ENCODE measurements at places on chromosomes 5 and 9.

- no peak for DNase-seq
Observed at GRCh38 chr5:176621661-176622079, 8.7 kb downstream of the SNCB start.

GRCh38 chr5:58260243-58260642, 199.6 kb downstream of the PLK2 start:
- DNase-seq: no peak

DNA sequence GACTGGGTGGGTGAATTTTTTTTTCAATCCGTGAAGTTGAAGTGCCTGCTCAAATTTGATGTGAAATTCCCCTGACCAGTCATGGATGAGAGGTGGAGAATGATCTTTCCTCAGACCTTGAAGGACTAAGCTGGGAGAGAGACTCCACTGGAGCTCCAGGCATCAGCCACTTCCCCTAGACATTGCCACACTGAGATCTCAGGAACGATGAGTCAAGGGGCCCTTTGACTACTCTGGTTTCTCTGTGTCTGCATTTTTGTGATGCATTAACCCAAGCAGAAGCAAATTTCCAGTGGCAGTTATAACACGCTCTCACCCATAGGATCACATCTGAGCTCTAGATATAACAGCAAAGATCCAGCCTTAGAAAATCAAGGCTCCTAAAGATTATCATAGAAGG, 171.2 kb upstream of the KIF2A start:
- DNase-seq: no peak

DNA sequence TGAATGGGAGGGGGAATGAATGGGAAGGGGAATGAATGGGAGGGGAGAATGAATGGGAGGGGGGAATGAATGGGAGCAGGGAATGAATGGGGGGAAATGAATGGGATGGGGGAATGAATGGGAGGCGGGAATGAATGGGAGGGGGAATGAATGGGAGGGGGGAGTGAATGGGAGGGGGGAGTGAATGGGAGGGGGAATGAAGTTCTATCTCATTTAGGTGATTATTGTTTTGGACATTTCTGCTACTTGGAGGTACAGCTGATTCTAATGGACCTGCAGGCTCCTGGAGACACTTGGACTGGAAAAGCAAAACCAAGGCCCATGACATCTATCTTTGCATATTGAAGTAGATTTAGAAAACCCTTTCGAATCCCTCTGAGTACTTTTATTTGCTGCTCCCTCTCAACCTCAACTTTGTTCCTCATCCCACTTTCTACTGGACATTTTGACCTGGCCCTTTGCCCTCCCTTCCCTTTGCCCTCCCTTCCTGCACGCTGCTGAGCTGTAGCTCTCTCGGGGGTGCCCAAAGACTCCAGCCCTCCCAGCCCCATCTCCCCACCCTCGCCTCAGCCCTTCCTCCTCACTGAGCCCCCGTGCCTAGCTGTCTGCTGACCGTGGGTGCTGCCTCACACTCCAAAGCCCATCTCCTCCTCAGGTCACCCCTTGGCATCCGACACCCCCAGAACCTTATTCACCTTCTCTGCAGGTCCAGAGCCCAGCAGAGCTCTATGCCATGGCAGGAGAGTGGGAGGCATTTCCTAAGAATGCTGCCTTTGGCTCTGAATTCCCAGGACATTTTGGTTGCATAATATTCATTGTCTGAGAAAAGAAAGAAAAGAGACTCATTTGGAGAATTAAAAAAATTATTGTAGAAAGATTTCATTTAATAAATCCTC, 19.9 kb upstream of the LPCAT1 start:
- DNase-seq: no peak

DNA sequence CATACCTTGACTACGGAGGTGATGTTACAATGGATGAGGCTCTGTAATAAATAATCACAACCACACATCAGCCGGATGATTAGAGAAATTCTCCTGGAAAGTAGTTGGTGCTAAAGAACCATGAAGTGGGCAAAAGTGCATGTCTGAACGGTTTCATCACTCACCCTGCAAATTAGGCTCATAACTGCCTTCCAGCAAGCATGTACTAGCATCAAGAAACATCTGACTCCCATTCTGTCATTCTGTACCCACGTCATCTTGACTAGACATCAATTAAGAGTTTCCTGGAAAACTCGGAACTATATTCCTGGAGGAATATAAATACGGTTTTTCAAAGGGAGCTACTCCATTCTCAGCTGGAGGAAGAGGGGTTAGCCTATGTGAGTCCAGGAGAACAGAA, 52.2 kb downstream of the HSD17B3 start:
- no peak for DNase-seq

DNA sequence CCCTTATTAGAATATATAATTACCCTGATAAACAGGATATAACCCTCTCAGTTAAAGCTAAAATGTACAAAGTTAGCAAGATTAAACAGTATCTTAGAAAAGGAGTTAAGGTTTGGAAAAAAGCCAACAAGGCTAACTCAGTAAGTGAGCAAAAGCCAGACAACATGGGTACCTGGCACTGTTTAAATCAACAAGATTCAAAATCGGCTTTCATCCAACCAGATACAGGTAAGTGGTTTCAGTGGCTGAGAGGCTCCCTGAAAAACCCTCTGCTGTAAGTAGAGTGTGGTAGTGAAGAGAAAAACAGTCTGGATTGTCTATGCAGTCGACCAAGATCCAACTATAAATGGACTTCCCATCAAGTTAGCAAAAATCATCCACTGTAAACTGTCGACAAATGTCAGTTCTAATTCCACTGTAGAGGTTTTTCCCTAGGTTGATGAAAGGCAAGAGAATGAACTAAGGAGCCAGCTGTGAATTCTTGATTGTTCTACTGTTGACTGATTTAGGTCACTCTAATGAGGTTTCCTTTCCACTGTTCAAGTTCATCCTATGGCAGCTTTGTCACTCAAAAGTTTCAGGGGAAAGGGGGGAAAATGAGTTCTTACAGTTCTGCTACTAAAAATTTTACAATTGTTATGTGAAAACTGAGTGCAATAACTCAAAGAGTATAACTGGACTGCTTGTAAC, 27.3 kb downstream of the ETF1 start:
- no peak for DNase-seq

DNA sequence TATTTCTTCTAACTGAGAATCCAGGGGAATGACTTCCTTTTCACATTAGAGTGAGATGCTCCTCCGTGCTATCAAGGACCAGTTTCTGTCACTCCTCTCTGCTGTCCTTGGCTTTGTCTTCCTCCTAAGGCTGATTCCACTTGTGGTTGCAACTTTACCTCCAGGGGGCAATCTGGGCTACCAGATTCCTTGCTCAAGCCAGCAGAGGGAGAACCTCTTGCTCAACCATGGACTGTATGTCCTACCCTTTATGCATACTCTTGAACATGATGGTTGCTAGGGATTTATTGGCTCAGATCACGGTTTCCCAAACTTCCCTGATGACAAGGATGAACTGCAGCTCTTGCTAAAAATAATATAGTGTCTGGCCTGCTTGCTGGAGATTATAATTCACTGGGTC, 24.0 kb downstream of the NNT start:
- no peak for DNase-seq

DNA sequence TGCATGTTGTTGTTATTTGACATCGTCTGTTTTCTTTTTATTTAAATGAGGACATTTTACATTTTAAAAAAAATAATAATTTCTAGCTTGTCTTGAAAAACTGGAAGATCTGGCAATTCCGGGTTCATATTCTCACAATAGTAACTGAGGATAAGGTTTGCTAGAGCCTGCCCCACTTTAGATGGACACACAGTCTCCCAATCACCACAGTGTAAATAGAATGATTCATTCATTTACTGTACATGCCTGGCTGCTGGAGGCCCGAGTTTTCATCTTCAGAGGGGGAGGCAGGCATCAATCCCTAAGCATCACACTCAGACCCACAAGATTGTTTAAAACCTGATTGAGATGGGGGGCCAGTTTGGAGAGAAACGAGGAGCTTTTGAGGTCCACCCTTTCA, 2039.7 kb upstream of the WWC1 start:
- DNase-seq: no peak

DNA sequence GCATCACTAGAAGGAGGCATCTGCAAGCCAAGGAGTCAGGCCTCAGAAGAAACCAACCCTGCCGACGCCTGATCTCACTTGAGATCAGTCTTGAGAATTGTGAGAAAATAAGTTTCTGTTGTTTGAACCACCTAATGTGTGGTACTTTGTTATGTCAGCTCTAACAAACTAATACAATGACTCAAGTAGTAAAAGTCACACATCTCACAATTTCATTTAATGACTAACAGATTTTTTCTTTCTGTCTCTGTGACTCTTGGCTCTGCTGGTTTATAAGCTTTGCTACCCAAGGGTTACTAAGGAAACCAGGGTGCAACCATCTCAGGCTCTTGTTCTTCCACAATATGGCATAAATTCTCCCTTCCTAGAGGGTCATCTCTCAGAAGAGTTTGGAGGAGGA, 315.8 kb upstream of the GRAMD2B start:
- no peak for DNase-seq

- DNase-seq: no peak
Observed at GRCh38 chr9:16241231-16241630, 629.2 kb downstream of the BNC2 start.

DNA sequence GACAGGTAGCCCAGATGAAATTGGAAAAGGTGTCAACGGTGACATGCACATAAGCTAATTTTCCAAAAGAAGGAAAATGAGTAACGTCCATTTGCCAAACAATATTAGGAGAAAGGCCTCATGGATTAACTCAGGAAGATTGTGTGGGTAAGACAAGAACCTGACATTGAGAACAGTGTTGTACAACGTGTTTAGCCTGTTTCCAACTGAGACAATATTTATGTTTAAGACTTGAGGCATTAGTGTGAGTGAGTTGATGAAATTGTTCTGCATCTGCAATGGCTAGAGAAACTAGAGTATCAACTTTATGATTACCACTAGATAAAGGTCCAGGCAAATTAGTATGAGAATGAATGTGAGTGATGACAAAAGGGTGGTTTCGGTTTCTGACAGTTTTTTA, 191.3 kb upstream of the RAI14 start:
- no peak for DNase-seq

GRCh38 chr5:134506054-134507039, 19.1 kb upstream of the JADE2 start:
- DNase-seq: no peak

GRCh38 chr5:91235271-91235694, 147.8 kb downstream of the ARRDC3 start:
- DNase-seq: no peak

DNA sequence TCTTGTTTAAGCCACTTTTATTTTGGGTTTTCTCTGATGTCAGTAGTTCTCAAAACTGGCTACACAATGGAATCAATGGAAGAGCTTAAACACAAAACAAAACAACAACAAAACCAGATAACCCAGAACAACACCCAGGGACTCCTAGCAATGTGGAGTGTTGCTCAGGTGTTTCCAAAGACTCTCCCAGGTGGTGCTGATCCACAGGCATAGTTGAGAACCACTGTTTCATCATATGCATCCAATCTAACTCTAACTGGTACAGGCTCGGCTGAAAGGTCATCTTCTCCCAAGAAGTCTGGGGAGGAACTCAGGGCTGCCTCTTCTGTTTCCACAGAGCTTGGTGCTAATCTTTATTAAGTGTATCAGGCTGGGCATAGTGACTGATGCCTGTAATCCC, 5.4 kb upstream of the ALDH1B1 start:
- DNase-seq: no peak

GRCh38 chr9:136662326-136662655, 425 bp upstream of the EGFL7 start:
- no peak for DNase-seq

GRCh38 chr5:112711436-112711835, 26.2 kb upstream of the APC start:
- no peak for DNase-seq

GRCh38 chr9:111812337-111812736, 17.6 kb upstream of the SHOC1 start:
- DNase-seq: no peak

- DNase-seq: no peak
Observed at GRCh38 chr9:136743639-136744211, 985 bp upstream of the LCN10 start.

GRCh38 chr5:41109186-41109585, 38.0 kb upstream of the MROH2B start:
- DNase-seq: no peak

GRCh38 chr9:93081931-93082330, 14.1 kb upstream of the CARD19 start:
- DNase-seq: no peak

DNA sequence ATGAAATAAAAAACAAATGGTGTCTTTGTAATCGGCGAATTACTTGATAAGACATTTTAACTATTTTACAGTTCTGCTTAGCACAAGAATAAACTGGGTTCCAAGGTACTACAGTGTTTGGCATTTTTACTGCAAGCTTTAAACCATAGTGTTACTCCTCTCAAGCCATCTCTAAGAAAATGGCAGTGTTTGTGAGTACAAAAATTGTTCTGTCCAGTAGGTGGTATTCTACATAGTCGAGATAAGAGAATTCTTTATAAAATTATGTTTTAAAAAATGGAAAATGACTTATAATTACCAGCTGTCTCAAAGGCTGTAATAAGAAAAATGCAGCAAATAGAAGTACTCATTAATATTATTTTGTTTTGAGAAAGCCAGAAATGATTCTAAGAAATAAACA, 3.2 kb downstream of the SMIM15 start:
- no peak for DNase-seq

GRCh38 chr9:82513242-82513751, 524.7 kb downstream of the SPATA31D1 start:
- no peak for DNase-seq

DNA sequence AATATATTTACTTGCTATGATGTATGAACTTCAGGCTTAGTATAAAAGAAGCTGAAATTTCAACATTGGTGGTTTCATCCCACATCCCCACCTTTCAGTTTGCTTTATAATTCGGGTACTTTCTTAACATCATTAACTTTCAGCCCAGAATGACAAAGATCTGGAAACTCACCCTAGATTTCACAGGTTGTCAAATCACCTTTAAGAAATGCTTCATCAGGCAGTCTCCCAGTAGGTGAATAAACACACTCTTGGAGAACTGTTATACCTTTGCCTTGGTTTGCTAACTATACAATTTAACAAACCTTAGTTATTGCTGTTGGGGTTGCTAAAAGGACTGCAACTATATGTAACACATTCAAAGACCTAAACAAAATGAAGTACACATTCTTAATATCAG, 54.4 kb downstream of the MLANA start:
- no peak for DNase-seq

GRCh38 chr9:123611226-123611625, 255.2 kb downstream of the CRB2 start:
- DNase-seq: no peak

GRCh38 chr9:96122751-96123150, 179.2 kb downstream of the HSD17B3 start:
- DNase-seq: no peak

- DNase-seq: no peak
Observed at GRCh38 chr9:4386819-4387218, 87.0 kb upstream of the GLIS3 start.
